ENCODE measurements at places on chromosomes 12 and 14.

GRCh38 chr12:67433385-67434175 is 164.4 kb downstream of the CAND1 start:
- no peak for DNase-seq

DNA sequence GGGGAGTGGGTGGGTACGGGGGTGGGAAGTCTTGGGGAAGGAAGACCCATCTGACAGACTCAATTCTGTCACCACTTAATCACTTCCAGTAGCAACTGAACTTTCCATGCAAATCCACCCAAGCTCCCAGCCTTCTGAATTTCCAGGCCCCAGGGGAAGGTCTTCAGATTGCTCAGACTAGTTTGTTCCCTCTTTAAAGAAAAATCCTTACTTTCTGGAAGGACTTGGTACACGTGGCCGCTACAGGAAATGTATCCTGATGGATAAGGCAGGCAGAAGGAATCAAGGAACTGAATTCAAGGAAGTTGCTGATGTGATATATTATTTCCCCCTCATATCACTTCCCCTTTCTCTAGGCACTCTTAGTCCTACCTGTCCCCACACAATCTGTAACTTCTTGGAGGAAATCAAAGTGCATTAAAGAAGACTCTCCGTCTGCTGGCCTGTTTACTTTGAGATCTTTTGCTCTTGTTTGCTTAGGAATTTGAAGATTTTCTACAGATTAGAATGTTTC is 6.4 kb downstream of the NFKBIA start:
- DNase-seq, result no peak

DNA sequence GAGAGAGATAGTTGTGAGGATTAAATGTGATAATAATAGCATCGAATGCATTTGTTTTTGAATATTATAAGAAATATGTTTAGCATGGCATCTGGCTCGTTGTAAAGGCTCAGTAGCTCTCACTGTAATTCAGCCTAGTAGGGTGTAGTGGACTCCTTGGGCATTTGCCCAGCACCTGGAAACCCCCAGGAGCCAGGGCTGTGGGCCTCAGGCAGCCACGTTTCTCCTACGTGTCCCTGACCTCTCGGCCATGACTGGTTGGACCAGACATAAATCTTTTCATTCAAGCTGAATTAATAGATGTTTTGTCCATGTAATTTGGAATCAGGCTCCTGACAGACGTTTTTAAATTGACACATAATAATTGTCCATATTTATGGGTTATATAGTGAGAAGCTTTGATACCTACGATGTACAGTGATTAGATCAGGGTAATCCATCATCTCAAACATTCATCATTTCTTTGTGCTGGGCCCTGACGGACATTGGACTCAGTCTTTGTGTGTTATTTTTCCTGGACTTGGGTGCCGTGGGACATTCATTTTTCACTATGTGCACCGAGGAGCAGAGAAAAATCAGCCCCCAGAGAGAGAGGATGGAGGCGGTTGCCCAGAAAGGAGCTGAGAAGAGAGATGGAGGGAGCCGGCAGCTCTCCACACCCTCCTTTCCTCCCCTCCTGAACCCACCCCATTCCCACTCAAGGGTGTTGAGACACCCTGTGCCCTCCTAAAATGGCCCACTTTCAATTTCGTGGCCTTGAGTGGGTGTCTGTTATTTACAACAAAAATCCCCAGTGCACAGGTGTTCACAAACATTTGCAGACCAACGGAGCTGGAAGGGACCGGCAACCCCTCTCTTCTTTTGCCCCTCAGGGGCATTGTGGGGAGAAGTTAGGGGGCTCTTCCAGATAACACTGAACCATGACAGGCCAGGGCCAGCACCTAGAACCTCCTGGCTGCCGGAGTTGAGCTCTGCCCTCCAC is 296.4 kb downstream of the DPF3 start:
- DNase-seq, result no peak

DNA sequence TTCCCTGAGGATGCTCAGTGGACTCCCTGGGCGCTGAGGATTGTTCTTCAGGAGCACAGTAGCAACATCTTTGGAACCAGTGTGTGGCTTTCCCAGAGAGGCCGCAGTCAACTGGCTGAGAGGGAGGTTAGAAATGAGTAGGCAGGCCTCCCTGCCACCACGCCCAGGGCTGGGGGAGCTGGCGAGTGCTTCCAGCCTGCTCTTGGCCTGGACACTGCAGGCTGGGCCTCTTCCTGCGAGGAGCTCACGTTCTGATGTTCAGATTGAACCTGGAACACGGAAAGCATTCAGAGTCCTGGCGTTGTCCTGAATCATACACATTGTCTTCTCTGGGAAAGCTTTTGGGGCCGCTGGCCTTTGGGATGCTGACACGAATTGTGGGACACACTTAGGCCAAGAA is 15.6 kb downstream of the TSPAN9 start:
- no peak for DNase-seq

- DNase-seq, result no peak
Measured at GRCh38 chr12:47078086-47078395, 1.4 kb upstream of the PCED1B start.

GRCh38 chr12:81492131-81492720 is 266.9 kb downstream of the PPFIA2 start:
- no peak for DNase-seq

DNA sequence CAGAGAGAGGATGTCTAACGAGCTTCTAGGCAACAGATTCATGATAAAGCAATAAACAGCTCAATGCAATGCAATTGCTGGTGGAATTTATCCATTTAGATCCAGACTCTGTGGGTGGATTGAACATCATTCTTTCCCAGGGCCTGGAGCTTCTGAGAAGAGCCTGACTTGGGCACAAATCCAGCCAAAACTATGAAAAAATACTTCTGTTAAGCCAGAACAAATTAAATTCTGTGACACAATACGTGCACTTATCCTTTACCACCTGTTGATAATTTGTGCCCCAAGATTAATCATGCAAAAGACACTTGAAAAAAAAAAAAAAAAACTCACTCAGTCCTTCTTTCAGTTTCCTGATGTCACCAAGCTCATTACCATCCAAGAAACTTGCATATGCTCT is 446.0 kb upstream of the DCN start:
- no peak for DNase-seq

DNA sequence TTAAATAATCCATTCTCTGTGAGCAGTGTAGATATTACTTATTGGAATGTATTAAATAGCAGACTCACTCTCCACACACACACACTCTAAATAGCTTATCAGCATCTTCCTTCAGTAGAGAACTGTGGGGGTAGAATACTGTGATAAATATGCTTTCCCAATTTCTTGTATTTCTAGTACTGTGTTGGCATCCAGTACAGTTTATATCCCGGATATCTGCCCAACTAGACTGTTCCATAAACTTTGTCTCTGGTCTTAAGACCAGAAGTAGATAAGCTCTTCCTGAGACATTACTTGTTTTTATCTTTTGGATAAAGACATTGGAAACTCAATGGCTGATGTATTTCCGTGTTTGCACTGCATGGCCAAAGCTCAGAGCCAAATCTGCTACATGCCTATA is 136.2 kb upstream of the PDZRN4 start:
- no peak for DNase-seq

DNA sequence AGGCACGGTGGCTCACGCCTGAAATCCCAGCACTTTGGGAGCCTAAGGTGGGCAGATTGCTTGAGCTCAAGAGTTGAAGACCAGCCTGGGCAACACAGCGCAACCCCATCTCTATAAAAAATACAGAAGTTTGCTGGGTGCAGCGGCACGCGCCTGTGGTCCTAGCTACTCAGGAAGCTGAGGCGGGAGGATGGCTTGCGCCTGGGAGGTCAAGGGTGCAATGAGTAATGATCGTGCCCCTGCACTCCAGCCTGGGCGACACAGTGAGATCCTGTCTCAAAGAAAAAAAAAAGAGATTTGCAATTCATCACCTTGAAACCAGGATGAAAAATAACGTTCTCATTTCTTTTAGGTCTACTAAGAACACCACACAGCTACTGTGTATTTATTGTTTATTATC is 4.0 kb downstream of the STX2 start:
- DNase-seq, result no peak

DNA sequence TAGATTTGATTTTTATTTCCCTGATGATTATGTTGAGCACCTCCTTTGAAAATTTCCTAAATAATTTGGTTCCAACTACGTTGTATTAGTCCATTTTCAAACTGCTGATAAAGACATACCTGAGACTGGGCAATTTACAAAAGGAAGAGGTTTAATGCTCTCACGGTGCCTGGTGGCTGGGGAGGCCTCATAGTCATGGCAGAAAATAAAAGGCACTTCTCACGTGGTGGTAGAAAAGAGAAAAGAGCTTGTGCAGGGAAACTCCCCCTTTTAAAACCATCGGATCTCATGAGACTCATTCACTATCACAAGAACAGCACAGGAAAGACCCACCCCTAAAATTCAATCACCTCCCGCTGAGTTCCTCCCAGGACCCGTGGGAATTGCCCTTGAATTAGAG is 372.3 kb downstream of the RPL10L start:
- no peak for DNase-seq

DNA sequence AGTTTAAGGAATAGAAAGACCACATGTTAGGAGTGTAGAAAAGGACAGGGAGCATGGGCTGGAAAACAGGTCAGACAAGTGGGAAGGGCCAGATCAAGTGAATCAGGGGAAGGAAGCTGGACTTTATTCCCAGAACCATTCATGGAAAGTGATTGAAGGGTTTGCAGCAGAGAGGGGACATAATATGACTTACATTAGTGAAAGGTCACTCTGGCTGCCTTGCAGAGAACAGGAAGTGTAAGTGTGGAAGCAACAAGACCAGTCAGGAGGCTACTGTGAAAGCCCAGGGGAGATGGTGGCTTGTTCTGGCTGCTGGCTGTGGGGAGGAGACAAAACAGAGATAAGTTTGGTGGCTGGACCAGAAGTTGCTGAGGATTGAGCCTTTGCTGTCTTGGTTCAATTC is 69.1 kb downstream of the VCPKMT start:
- DNase-seq, result no peak

DNA sequence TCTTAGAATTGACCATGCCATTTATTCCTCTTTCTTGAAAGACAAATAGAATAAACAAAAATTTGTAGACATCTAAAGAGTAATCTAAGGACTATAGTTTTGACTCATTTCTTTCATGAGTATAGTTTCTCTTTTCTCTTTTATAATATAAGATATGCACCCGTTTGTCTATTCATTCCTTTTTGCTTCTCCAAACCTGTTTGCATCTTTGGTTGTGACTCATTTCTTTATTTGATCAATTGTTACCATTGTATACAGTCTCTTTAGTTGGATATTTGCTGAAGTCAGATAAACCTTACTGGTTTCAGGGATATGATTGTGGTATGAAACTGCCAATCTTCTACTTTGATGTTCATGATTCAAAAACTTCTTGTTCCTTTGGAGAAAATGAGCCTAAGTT is 268.7 kb downstream of the FBXL14 start:
- no peak for DNase-seq

GRCh38 chr12:58858030-58858429 is 62.3 kb downstream of the LRIG3 start:
- DNase-seq, result no peak

DNA sequence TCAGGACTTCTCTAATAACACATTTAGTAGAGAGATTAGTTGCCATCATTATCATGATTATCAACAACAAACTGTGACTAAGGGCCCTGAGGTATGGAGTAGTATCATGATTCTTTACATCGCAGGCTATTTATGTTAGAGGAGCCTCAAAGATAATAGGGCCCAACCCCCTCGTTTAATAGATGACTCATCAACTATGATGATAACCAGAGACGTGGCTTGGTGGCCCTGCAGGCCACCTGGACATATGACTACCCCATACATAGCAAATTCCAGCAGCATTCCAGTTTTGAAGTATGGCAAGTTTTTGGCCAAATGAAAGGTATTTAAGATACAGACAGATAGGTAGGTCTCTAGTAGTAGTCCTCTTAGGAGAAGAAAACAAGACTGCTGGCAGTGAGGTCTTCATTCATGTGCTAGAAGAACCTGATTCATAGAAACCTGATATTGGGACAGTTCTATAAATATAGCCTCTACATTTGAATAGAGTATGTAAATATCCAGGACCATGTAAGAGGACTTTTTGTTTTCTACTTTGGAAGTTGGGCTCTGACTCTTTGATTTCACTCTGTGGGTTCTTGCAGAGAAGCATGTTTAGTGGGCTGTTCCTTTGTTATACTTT is 5.6 kb downstream of the RIC8B start:
- no peak for DNase-seq

DNA sequence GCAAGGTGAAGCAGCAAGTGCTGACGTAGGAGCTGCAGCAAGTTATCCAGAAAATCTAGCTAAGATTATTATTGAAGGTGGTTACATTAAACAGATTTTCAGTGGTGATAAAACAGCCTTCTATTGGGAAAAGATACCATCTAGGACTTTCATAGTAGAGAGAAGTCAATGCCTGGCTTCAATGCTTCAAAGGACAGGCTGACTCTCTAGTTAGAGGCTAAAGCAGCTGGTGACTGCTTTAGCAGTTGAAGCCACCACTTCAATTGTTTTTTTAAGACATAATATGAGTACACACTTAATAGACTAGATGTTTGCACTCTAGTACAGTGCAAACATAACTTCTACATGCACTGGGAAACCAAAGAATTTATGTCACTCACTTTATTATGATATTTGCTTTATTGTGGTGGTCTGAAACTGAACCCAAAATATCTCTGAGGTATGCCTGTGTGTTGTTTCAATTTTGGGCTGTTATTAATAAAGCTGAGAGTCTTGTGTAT is 1026.9 kb upstream of the FOXG1 start:
- no peak for DNase-seq

- no peak for DNase-seq
Measured at GRCh38 chr12:47820631-47821345, 1.1 kb upstream of the HDAC7 start.

- DNase-seq, result no peak
Measured at GRCh38 chr12:131010396-131011131, 56.9 kb downstream of the ADGRD1 start.

DNA sequence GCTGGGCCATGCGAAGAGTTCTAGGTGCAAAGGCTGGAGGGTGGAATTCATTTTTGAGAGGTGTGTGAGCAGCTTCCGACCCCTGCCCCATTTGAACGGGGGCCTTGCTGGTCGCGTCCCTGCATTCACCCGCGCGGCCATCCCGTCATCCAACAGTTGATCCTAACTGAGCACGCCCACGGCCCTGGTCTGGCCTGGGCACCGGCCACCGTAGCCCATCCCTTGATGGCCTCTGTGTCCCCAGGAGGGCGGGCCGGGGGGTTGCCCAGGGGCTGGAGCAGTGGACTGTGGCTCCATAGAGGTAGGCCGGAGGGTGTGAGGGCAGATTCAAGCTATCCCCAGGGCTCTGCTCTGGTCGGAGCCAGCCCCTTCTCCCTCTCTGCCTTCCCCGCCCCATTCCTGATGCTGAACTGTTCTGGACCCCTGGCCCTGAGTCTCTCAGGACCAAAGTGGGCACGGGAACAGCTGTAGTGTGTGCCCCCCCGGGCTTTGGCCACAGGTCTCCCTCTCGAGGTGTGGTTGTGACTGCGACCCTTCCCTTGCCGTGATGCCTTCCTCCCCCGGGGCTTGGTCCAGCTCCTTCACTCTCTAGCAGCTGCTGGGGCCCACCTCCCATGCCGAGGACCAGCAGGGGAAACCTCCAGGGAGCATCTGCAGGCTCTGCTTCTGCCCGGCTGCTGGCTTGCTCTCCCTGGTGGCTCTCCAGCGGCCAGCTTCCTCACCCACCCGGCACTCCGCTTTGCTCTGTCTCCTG is 9.1 kb downstream of the MEG3 start:
- no peak for DNase-seq
